Stimulated activated CD4-positive, alpha-beta T cell treated with anti-CD3 and anti-CD28 coated beads, Interleukin-1b, Interleukin-23, amount 100 ng/mL, for 1 hour (primary cell): ENCODE measurements at places on chromosomes 5 and 9.

DNA sequence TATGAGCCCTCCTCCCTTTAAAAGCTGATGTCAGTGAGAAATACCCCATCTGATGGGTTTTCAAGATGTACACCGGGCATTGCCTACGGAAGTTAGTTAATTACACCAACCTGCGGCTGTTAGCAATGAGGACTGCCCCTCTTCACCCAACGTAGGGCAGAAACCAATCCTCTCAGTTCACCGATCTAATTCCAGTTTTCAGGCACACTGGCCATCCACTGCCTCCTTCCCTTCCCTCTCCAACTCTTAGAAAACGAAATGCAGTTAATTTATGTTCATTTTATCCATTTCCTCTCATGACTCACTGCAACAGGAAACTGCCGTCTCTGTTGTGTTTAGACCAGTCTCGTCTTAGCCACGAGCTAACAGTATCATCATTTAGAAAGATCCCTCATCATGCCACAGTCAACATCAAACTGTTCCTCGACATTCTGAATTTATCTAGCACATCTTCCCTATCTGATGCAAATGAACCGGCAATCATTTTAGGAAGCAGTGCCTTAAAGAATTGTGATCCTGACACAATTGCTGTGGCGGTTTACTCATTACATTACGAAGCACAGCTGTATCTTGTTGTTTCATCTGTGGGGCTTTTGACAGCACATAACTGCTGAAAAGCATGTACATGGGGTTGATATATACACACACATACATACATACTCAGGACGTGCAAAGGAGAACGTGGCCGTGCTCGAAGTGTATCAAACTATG is 168.6 kb downstream of the EFNA5 start:
- DNase-seq: no peak

DNA sequence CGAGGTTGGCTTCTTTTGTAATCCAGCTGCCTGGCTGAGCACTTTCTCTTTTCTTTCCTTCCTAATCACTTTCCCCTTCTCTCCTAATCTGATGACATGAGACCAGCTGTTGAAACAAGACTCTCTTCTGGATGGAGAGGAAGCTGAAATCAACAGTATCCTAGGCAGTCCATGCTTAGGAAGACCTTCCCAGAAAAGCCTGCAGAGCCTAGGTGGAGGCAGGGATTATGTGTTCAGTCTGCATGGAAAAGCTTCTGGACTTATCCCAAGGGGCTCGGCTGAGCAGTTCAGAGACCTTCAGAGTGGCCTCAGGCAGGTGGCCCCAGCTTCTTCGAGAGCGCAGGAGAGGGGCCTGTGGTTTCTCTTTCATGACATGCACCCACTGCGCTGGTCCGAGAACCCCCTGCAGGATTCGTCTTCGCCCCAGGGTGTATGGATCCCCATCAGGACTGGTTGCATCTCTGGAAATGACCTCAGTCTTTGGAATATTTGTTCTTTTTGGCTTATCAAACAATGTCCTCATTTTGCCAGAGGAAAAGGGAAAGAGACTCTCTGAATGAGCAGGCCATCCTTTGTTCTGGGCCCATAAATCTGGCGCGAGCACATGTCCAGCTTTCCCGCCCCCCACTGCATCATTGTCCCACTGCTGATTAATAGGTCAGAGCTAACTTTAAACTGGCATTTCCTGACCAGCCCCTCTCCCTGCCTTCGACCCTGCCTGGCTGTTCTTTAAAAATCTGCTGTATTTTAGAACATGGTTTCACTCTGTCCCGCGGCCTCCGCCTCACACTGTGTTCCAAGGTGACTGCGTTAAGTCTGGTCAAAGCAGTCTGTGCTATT is 177.9 kb upstream of the KLF4 start:
- DNase-seq: no peak

DNA sequence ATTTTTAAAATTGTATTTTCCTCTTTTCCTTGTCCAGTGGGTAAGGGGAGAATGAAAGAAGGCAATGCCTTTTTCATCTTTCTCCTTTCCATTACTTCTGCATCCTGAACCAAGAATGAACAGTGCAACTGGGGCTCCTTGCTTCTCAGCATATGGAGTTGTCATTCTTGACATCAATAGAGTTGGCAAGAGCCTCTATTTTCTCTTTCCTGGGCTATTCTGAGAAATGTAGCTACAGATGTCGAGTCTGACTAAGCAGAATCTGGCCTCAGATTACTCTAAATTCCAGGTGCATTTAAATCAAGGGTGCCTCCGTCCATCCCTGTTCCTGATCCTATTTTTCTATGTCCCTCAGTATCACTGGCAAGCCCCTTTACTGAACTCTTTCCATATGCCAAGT is 244.8 kb downstream of the GLIS3 start:
- DNase-seq: no peak

GRCh38 chr5:40738502-40738901 is 17.3 kb downstream of the TTC33 start:
- no peak for DNase-seq

DNA sequence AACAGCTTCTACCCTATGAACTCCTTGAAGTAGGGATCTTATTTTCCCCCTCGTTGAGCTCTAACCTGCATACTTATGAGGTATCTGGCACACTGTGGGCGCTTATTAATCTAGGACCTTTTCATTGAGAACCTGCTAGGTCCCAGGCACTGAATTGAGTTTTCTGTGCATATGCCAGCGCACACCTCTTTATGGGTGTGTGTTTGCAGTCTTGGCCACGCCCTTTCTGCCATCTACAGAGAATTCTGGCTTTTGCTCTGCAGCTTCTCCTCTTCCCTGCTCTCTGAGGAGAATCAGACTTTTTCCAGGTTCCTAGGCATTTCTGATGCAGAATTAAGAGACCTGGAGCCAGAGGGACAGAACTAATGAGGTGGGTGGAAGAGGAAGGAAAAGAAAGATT is 25.4 kb upstream of the SSBP2 start:
- DNase-seq: no peak

GRCh38 chr5:96509721-96510350 is 76.8 kb upstream of the PCSK1 start:
- no peak for DNase-seq

DNA sequence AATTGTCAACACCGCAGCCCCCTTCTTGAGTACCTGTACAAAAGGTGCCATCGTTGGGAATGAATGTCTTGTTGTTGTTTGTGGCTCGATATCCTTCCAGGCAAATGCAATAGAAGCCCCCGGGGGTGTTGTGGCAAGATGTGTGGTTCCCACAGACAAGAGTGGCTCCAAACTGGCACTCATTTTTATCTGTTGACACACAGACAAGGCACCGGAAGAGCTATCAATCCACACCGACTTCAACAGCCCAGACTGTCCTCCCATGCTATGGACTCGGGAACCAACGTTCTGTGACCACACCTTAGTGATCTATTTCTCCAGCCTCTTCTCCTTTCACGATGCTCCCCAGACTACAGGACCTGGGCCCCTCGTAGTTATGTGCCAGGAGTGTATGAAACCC is 25.9 kb downstream of the SUSD1 start:
- no peak for DNase-seq

- DNase-seq: no peak
Observed at GRCh38 chr9:20506099-20506900, 116.0 kb downstream of the MLLT3 start.

DNA sequence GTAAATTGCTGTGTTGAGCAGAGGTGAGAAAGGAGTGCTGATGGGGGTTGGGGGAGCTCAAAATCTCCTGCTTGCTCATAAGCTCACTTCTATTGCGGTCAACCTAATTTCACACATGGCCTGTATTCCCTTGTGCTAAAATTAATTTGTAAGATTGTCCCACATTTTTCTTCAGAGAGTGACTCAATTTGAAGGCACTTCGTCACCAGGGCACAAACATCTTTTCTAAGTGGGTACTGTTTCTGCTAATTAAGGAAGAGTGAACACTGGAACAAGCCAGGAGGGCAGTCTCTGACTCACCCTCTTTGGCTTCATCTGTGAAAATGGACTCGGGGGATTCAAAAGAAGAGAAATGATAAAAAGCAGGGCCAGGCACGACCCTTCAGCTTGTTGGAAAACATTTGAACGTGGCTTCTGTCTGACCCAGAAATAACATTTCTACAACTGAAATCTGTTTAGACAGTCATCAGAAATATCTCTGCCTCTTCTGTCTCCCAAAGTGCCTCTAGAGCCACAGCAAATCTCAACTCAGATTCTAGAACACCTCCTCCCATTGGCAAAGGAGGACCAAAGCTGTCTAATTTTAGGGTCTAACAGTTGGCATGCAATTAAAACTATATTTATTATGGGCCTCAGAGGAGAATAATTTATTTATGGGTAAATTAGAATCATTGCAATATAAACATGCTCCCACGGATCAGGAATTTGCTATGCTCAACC is 49.8 kb downstream of the FEM1C start:
- DNase-seq: no peak

- DNase-seq: no peak
Observed at GRCh38 chr5:159498630-159499029, 168.3 kb upstream of the IL12B start.

DNA sequence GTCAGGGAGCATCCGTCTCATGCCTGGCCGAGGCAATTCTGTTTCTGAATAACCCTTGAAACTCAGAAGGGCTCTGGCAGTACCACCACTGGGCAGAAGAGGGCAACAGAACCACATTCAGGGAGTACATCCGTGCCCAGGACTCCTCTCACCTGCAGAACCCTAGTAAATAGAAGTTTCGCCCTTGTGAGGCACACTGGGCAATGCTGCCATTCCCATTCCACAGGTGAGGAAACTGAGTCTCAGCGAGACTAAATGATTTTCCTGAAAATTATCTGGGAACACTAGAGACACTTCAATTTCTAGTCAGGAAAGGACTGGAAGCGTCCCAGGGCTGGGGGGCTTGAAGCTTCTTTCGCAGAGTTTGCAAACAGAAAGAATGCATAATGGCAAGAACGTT is 74.7 kb downstream of the FGF1 start:
- peak; percentile 24 for DNase-seq

GRCh38 chr9:36898431-36899020 is 135.5 kb downstream of the PAX5 start:
- no peak for DNase-seq

- no peak for DNase-seq
Observed at GRCh38 chr9:123929177-123929869, 603 bp downstream of the DENND1A start.

GRCh38 chr5:143073766-143074165 is 303.6 kb downstream of the ARHGAP26 start:
- no peak for DNase-seq

GRCh38 chr9:138065287-138065686 is 187.7 kb downstream of the CACNA1B start:
- DNase-seq: no peak

GRCh38 chr9:135245482-135246247 is 158.2 kb downstream of the OLFM1 start:
- DNase-seq: no peak

- DNase-seq: no peak
Observed at GRCh38 chr5:175640106-175640775, 17.6 kb upstream of the HRH2 start.

DNA sequence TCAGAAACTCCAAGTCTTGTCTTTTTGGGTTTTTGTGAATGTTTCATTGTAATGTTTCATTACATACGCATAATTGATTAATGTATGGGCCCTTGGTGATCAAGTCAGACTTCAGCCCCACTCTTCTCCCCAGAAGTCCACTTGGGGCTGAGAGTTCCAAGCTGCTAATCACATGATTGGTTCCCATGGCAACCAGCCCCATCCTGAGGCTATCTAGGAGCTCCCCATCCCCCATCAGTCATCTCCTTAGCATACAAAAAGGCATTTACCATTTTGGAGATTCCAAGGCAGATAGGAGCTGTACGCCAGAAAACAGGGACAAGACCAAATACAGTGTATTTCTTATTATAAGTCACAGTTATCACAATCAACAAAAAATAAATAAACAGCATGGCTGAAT is 22.9 kb upstream of the SYK start:
- no peak for DNase-seq

- no peak for DNase-seq
Observed at GRCh38 chr9:90245661-90246060, 397.0 kb downstream of the DIRAS2 start.

DNA sequence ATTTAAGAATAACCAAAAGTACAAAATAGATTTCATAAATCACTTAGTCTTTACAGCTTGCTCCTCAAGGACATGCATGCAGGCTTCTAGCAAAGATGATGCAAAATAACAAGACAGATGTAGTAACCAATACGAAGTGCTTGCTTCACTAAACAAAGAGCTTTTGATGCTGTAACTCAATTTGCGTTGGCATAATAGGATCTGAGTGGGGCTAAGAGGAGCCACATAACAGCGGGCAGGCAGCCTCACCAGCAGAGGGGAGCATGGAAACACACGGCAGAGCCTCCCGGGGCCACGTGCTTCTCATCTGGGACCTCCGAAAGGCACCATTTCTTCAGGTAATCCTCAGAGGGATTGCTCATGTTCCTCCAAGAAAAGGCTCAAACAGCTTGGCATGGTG is 139.7 kb downstream of the C5orf15 start:
- no peak for DNase-seq

- no peak for DNase-seq
Observed at GRCh38 chr5:131406076-131406475, 142.2 kb downstream of the CDC42SE2 start.

- DNase-seq: peak; percentile 10
Observed at GRCh38 chr5:126449751-126450271, 26.6 kb downstream of the GRAMD2B start.

DNA sequence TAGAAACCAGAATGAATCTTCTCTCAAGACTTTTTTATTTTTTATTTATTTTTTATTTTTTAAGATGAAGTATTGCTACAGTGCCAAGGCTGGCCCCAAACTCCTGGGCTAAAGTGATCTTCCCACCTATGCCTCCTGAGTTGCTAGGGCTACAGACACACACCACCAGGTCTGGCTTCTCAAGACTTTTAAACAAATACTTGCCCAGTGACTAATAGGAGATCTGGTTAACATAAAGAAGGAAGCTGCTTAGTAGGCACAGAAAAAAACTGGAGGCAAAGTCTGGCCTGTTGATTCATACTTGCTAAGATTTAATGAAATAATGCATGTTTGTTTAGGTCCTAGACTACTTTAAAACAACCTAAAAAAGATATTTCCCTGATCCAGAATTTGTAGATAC is 43.8 kb downstream of the SLC38A9 start:
- DNase-seq: no peak

DNA sequence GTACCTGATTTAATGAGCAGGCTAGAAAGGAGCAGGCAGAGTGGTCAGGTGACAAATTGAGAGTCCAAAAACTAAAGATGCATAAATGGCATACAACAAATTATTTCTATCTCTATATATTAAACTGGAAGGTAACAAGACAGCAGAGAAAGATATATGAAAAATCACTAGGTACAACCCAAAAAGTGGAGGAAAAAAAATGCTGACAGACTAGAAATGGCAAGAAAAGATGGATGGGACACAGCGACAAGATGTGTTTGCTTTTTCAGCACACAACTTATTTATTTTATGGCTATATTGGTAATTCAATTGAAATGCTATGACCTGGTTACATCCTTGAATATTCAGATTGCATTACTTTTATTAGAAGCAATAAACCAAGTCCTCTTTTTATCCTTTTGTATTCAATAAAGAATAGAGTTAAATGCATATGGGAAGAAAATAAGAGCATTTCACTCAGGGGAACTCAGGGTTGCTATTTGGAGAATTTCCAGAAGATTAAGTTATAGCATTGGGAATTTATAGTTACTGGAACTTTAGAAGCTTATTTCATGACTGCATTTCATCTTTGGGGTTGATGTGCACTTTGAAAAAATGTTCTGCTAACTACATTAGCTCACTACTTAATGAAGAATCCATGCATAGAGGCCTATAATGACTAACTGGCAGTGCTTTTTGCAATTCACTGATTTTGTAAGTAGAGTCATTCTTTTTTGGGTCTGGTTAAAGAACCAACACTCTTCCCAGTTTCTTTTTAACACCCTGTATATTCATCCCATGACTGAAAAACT is 566.6 kb upstream of the TUSC1 start:
- DNase-seq: no peak

GRCh38 chr9:18362901-18363685 is 110.9 kb upstream of the ADAMTSL1 start:
- no peak for DNase-seq
